Activated naive CD8-positive, alpha-beta T cell treated with anti-CD3 and anti-CD28 coated beads for 36 hours (primary cell): ENCODE measurements at places on chromosomes 6 and 20. TPM values are rescaled to one million over a fixed set of nuclear protein-coding genes. Genes with fewer than 3 reads are reported as not detected.

Gene FAM210B
- total RNA-seq = 5.0 TPM

GRCh38 chr6:42136508-42137193 lies 5.8 kb downstream of the C6orf132 start:
- DNase-seq = peak; percentile 50

DNA sequence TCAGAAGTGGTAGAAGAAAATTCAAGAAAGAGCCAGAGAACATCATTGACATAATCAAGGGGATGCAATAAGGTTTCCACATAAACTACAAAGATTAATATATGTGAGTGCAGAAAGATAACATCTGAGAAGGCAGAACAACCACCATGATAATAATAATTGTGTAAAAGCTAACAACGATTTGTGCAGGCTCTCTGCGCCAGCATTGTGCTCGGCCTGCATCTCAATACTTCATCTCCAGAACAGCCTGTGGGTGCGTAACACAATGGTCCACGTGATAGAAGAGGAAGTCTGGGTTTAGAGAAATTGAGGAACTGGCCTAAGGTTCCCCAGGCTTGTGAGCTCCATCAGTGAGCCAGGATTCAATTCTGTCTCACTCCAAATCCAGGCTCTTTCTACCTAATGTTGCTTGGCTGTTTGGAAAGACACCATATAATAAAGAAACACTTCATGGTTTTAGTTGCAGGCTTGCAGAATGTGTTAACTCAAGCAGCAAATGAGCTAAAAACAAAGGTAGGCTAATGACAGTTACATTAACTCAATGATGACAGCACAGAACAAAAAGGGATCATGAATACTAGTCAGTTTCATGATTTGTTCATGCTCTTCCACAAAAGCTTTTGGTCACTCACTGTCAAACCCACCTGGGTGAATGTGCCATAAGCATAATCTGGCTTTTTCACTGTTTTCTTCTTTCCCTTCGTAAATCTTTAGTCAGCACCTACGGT lies 71.2 kb downstream of the LY86 start:
- no peak for DNase-seq

Gene RHAG
- not detected for total RNA-seq

Gene R3HDML
- total RNA-seq = not detected

- DNase-seq = no peak
Measured at GRCh38 chr6:119352001-119352400, 2.4 kb upstream of the MAN1A1 start.

Gene GMNN
- total RNA-seq = 74.1 TPM

Gene RGS17
- not detected for total RNA-seq

GRCh38 chr6:143804835-143805239 lies 38.3 kb upstream of the LTV1 start:
- no peak for DNase-seq

Gene SMAP1
- total RNA-seq = 25.0 TPM

- DNase-seq = no peak
Measured at GRCh38 chr20:555976-556385, 12.4 kb upstream of the CSNK2A1 start.

- no peak for DNase-seq
Measured at GRCh38 chr6:15427331-15428070, 181.6 kb downstream of the JARID2 start.

DNA sequence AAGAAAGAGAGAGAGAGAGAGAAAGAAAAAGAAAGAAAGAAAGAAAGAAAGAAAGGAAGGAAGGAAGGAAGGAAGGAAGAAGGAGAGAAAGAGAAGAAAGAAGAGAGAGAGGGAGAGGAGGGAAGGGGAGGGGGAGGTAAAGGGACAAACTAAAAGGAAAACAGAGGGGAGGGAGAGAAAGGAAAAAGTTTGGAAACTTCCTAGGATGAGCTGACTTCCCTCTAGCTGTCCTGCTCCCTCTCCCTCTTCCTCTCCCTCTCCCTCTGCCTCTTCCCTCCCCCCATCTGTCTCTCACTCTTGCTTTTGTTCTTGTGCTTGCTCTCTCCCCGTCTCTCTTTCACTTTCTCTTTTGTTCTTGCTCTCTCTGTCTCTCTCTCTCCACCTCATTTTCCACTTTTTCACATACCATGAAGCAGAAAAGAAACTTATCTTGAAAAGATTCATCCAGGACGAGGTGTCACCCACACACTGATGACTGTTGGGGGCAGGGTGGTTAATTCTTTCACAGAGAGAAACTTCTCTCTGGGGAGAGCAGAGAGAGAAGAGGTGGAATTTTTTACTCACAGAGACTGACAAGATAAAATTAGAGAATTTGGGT lies 56.4 kb upstream of the DUSP22 start:
- DNase-seq = peak; percentile 75

Gene PRDM1
- 13.1 TPM for total RNA-seq

- DNase-seq = no peak
Measured at GRCh38 chr6:56699066-56699654, 56.5 kb upstream of the DST start.

Gene KIFC1
- 74.1 TPM for total RNA-seq

GRCh38 chr6:121849477-121849876 lies 414.0 kb downstream of the GJA1 start:
- peak; percentile 33 for DNase-seq

DNA sequence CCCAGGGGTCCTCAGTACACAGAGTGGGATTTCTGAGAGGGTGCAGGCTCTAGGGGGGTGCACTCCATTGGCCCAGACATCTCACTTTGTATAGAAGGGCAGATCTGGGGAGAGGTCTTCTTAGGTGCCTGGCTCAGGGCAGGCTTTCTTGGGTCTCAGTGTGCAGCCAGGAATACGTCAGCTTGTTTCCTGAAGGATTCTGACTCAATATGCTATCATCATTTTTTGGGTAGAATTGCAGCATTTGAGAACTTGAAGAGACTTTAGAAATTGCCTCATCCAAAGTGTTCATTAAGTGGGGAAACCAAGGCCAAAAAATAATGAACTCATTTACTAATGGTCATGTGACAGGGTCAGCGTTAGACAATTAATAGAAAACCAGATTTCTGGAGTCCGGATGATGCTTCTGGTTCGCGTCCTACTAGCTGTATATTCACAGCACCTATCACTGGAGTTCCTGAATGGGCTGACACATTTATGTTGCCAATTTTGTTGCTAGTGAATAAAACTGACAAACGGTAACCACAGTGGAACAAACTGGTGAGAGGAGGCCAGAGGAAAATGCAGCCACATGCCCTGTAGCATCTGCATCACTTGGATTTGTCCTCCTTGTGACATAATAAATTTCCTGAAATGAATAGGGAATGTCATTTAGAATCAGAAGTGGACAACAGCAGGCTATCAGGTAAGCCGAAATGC lies 238.9 kb downstream of the TBC1D7 start:
- no peak for DNase-seq

DNA sequence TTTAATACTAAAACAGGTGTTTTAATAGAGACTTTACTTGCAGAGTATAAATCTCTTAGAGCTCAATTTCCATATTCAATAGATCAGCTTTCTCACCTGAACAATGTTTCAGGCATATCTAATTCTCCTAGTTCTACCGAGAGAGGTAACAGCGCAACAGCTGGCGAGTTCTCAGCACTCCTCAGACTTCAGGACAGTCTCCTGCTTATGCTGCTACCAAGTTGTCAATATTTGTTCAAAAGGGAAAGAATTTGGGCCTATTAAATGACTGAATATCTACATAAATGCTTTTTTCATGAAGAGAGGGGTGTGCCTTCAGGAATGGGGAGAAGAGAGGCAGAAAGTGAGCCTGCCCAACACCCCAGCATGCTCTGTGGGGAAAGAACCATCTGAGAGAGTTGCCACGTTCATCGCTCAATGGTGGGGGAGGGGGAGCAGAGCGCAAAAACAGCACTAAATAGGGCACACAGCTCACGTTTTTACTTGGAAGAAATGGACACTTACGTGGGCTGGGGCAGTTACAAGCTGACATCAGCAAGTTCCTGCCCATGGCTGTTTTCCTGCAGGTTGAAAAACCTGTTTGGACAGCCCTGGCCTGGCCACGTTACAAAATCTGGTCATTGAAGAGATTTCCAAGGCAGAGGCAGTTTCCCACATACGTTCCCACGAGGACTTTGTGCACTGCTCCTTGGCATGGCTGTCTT lies 38.0 kb downstream of the EZR start:
- no peak for DNase-seq

DNA sequence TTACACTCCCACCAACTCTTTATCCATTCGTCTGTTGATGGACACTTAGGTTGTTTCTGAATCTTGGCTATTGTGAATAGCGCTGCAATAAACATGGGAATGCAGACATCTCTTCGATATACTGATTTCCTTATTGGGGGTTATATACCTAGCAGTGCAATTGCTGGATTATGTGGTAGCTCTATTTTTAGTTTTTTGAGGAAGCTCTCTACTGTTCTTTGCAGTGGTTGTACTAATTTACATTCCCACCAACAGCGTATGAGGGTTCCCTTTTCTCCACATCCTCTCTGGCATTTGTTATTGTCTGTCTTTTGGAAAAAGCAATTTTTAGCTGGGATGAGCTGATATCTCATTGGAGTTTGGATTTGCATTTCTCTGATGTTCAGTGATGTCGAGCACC lies 4.6 kb upstream of the PFDN4 start:
- DNase-seq = no peak

Gene TAP2
- 216 TPM for total RNA-seq

GRCh38 chr6:163260911-163261310 lies 153.6 kb upstream of the QKI start:
- DNase-seq = no peak

Gene PROKR2
- total RNA-seq = not detected

Gene PPARD
- 17.8 TPM for total RNA-seq

Gene SLC22A3
- not detected for total RNA-seq

- no peak for DNase-seq
Measured at GRCh38 chr20:21136015-21136732, 10.3 kb downstream of the KIZ start.

GRCh38 chr6:3396503-3397180 lies 60.2 kb downstream of the SLC22A23 start:
- DNase-seq = no peak

DNA sequence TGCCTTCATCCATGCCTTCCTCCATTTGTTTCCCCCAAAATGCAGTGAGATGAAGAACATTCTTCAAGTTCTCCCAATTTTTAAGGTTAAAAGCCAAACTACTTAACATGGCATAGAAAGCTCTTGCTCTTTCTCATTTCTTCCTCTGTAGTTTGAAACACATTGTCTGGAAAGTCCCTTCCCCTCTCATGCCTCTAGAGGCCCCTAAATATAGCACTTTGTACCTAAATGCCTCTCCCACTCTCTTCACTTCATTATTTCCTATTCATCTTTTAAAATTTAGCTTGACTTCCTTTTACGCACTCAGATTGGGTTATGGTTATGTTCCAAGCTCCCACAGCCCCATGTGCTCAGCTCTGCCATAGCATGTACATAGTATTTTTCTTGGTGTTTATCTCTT lies 389.3 kb downstream of the HDGFL1 start:
- DNase-seq = no peak
